GM23248 (cell line): ENCODE measurements at places on chromosomes 2 and 18. TPM values are rescaled to one million over a fixed set of nuclear protein-coding genes. Genes with fewer than 3 reads are reported as not detected.

DNA sequence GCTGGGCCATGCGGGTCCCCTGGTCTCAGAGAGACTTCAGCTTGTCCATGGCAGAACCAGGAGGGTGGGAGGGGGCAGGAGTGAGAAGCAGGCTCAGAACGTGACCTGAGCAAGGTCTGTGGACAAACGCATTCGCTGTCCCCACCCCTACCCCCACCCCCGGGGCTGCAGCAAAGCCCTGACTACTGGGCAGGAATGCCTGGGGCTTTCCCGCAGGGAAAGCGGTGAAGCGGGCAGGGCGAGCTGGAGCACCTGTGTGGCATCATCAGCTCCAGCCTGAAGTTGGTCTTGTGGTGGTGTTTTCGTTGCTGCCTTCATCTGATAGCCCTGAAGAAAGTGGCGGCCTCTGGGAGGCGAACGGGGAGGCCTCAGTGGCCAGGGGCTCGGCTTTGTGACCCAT, 26.1 kb upstream of the ALKAL2 start:
- DNase-seq: no peak

DNA sequence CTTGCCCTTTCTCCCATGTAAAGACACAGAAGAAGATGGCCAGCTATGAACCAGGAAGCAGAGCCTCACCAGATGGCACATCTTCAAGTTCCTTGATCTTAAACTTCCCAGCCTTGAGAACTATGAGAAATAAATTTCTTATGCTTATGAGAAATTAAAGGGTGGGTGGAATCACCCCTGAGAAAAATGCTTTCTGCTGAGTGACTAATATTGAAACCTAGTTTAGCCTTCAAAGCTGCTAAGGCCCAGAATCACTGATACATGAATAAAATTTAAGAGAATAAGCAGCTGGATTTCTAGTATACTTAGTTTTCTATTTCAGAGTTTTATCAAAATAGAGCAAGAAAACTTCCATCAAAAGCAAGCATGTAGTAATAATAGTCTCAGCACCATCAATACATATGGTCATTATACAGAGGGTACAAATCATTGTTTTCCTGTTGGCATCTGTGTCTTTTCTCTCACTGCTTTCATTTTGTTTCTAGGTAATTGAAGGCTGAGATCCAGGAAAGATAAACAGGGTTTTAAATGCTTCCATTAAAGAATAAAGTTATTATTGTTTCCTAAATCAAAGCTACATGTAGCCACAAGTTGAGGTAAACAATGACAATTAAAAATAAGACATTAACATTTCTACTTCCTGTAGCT, 53.3 kb upstream of the COL5A2 start:
- peak; percentile 55 for DNase-seq

GRCh38 chr2:54725343-54726099, 2.1 kb downstream of the EML6 start:
- DNase-seq: no peak

- DNase-seq: peak; percentile 75
Observed at GRCh38 chr2:69716555-69717120, 25.3 kb upstream of the ANXA4 start.

DNA sequence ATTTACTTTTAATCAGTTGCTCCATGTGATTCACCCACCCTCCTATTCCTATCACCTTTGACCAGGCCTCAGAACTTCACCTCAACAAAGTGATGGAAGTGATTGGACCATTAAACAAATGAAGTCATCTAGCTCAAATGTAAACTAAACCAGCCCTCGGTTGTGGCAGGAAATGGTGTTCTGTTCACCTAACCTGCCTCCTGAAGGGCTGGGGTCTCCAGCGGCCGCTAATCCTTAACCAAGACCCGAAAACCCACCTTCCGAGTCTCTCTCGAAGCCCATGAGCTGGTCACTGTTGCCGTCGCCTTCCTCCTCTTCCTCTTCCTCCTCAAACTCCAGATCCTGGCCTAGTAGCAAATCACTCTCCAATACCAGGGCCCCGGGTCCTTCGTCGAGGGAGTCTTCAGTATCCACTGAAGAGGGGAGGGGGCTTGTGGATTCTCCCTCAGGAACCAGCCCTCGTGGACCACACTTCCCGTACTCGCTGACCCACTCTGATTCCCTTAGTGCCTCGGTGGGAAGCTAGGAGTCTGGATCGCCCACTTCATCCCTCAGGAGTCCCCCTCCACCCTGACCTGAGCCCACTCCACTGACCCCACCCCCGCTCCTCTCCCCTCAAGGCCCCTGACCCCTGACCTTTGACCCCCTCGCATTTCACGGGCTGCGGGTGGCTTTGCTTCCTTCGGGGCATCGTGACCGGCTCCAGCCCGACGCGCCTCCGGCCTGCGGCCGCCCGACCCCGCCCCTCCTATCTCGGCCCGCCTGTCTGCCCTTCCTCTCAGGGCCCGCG, 503 bp downstream of the ZNF513 start:
- peak; percentile 54 for DNase-seq

DNA sequence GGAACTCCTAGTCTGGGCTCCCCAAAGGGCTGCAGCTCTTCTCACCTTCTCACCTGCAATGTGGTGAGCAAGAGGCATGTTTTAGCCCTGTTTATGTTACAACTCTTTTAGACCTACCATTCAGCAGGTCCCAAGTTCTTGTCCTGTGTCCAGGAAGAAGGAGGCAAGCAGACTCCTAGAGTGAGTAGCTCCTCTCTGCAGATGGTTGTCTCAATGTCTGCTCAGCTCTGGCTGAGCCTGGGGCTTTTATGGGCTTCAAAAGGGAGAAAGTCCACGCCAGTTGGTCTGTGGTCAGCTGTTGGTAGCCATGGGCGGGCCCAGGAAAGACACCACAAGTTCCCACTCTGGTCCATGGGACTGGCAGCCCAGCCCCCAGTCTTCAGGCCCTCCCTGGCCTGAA, 148.1 kb upstream of the HS6ST1 start:
- no peak for DNase-seq

- no peak for DNase-seq
Observed at GRCh38 chr2:147631294-147631693, 213.5 kb upstream of the ACVR2A start.

DNA sequence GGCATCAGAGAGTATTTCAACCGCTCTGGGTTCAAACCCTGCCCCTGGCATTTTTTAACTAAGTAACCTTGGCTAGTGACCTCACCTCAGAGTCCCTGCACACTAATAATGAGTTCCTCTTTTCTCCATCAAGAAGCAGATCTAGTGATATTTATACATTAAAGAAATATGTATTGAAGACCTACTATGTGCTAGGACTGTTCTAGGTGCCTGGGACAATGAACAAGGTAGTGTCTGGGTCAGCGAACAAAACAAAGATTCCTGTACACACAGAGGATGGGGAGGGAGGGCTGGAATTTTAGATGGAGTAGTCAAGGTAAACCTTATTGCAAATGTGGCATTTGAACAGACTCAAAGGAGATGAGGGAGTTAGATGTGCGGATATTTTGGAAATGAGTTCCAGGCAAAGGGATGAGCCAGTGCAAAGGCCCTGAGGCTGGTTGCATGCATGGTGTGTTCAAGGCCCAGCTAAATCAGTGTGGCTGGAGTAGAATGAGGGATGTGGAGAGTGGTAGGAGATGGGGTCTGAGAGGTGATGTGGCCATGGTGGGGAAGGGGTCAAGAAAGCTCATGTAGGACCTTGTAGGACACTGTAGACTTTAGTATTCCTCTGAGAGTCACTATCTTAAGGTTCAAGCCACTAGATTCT, 57.6 kb upstream of the FZD7 start:
- no peak for DNase-seq

GRCh38 chr2:201404699-201405280, 46.5 kb downstream of the TRAK2 start:
- no peak for DNase-seq

- DNase-seq: no peak
Observed at GRCh38 chr18:57084331-57085271, 62.3 kb upstream of the BOD1L2 start.

- DNase-seq: no peak
Observed at GRCh38 chr2:7061921-7062320, 144.7 kb downstream of the RNF144A start.

DNA sequence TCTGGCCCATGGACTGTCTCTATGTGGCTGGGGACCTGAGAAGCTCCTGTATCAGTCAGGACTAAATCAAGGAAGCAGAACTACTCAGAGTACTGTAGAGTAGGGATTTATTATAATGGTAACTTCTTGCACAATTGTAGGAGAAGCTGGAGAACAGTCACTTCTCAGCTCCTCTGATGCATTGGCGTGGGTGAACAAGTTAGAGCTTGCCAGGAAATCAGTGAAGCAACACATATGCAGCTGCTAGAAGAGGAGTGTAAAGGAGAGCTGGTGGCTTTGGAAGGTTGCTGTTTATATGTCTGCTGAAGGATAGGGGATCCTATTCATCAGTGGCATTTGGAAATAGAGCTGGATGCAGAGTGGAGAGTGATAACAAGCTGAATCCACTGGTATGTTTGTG, 215.5 kb upstream of the CWC22 start:
- DNase-seq: peak; percentile 98

DNA sequence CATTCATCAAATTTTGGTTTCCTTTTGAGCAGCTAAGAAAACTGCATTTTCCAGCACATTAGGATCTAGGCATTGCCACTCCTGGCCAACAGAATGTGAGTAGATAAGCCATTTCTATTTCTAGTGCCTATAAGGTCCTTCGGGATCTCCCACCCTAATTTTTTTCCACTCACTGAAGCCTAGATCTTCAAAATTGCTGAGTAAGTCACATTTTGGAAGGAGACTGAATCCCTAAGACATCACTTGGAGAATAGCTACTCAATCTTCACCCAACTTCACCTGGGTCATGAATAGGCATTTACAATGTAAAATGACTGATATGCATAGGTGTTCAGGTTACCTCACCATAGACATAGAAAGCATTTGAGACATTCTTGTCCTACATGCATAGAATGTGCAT, 548.1 kb upstream of the GYPC start:
- DNase-seq: no peak

DNA sequence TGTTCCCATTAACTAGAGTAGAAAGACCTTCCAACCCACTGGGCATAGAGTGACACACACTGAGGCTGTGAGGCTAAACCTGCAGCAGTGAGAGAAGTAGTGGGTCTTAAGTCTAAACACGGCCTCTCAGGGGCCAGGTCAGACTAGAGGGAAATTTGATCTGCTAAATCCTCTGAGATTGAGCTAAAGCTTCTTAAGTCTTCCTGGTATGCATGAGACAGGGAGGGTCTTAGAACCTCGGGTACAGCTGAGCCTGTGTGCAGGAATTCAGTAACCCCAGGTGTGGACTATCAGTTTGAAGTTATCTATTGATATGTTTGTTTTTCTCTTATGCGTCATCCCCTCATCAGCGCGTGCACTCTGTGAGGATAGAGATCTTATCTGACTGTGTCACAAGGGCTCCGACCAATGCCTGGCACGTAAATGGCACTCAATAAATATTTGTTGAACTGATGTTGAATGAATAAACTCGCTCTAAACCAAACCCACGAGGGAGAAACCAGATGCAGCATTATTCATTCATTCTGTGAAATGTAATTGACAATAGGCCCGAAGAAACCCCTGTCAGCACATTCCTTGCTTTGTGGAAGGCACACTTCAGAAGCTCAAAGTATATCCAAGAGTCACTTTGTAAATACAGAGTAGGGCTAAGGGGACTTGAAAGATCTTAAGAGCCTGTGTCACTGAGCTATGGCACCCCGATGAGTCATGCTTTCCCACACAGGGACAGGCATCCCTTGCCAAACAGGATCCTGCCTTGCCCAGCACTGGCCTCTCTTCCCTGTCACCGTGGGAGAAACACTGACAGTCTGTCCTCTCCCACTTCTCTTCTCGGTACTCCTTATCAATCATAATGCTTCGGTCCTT, 21.7 kb upstream of the RAB10 start:
- peak; percentile 66 for DNase-seq

- no peak for DNase-seq
Observed at GRCh38 chr2:24343225-24343882, 17.0 kb downstream of the ITSN2 start.

GRCh38 chr2:61114147-61114546, 47.8 kb upstream of the C2orf74 start:
- no peak for DNase-seq

DNA sequence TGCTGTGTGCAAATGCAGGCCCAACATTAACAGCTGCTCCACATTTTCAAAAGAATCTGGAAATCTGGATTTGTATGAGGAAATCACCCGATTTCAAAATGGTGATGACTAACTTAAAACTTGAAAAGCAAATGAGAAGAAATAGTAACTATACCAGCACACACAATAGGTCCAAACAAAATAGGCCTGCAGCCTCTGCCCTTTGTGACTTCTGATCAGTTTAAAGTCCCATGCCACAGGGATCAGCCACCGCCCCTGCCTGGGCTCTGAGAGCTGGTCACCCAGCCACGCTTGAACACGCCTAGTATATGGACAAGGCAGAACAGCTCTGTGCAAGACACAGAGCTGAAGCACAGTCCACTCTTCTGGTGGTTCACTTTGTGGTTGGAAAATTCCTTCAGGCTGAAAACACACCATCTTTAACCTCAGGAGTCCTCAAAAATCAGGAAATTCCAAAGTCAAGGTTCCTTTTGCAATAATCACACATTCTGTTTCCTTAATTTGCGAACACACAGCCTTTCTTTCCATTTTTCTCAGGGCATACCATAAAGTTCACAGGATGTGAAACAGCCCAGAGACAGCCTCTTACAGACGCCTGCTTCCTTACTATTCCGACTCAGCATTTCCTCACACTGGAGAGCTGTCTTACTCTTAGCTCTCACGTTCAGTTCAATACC, 150.1 kb upstream of the RIOK3 start:
- peak; percentile 89 for DNase-seq

GRCh38 chr18:41613003-41613609, 341.9 kb upstream of the PIK3C3 start:
- no peak for DNase-seq

- DNase-seq: peak; percentile 47
Observed at GRCh38 chr2:207408086-207408794, 121.5 kb upstream of the CREB1 start.

DNA sequence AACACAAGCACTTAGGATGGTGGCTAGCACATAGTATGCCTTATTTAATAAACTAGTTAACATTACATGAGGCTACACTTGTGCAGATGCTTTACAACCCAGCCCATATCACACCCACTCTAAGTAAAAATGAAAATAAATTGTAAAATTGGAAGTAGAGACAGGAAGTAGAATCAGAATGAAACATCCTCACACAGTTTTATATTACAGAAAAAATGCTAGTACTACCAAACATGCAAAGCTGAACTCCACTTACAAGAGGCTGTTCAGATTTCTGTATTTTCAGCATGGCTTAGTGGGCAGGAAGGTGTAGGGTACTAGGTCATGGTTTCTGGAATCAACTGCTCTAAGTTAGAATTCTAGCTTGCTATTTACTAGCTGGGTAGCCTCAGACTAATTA, 18.2 kb upstream of the CRIM1 start:
- DNase-seq: peak; percentile 2

The VWC2L gene
- total RNA-seq: not detected in 2 replicates

The CKAP2L gene
- total RNA-seq: 5.2 and 6.6 TPM in 2 replicates

The POMC gene
- 2.5 and 5.8 TPM in 2 replicates for total RNA-seq

The CHST9 gene
- not detected in 2 replicates for total RNA-seq

The ATP6V1B1 gene
- not detected in 2 replicates for total RNA-seq

The CTNNA2 gene
- total RNA-seq: not detected in 2 replicates

The SERPINB5 gene
- total RNA-seq: not detected in 2 replicates

The CRYGC gene
- total RNA-seq: not detected in 2 replicates

The BOLL gene
- total RNA-seq: not detected in 2 replicates

The RBM44 gene
- total RNA-seq: 0.11 and 2.8 TPM in 2 replicates

The UGT1A10 gene
- not detected in 2 replicates for total RNA-seq
